ENCODE measurements at places on chromosomes 2 and 18. TPM values are rescaled to one million over a fixed set of nuclear protein-coding genes. Genes with fewer than 3 reads are reported as not detected.
A peak's percentile ranks its signal among the peaks of the same experiment; 100 is the strongest.

- no peaks in the 10 kb centered on the region for H3K4me1 ChIP-seq
- H3K4me3 ChIP-seq, result no peak overlapping the region
- no peak overlapping the region for H3K27ac ChIP-seq
- DNase-seq, result peak; percentile 48
- no peaks in the 10 kb centered on the region for H3K36me3 ChIP-seq
These were observed 27.0 kb downstream of the SKA1 start for GRCh38 chr18:50401888-50402287.

DNA sequence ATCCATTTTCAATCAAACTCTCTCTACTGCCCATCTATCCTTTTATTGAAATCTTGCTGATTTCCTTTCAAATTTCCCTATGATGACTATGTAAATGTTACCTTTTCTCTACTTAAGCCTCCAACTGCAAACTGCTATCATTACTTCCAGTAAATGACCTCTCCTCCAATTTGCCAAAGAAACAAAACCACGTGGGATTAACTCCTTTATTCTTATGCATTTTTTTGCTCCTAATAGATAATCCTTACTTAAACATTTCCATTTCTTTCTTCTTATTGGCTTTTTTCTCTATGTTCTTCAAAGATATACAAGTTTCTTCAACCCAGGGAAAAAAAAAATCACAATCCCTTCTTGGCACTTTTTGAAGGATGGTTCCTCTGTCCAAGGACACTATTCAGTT is 61.2 kb downstream of the CCDC88A start:
- H3K4me3 ChIP-seq, result no peak overlapping the region
- H3K27me3 ChIP-seq, result no peaks in the 10 kb centered on the region
- DNase-seq, result no peak

- DNase-seq, result no peak
- H3K27me3 ChIP-seq, result no peaks in the 10 kb centered on the region
- no peak overlapping the region for H3K27ac ChIP-seq
- no peaks in the 10 kb centered on the region for H3K4me1 ChIP-seq
These were observed 20.2 kb upstream of the EMILIN2 start for GRCh38 chr18:2826581-2826980.

- H3K4me3 ChIP-seq, result peak overlapping the region; percentile 62
- DNase-seq, result peak; percentile 12
- no peaks in the 10 kb centered on the region for H3K27me3 ChIP-seq
- no peaks in the 10 kb centered on the region for H3K36me3 ChIP-seq
- peaks cover 4% of the 10 kb centered on the region for H3K4me1 ChIP-seq
- no peak overlapping the region for H3K27ac ChIP-seq
These were observed 683 bp downstream of the MBOAT2 start for GRCh38 chr2:9002637-9003365.

DNA sequence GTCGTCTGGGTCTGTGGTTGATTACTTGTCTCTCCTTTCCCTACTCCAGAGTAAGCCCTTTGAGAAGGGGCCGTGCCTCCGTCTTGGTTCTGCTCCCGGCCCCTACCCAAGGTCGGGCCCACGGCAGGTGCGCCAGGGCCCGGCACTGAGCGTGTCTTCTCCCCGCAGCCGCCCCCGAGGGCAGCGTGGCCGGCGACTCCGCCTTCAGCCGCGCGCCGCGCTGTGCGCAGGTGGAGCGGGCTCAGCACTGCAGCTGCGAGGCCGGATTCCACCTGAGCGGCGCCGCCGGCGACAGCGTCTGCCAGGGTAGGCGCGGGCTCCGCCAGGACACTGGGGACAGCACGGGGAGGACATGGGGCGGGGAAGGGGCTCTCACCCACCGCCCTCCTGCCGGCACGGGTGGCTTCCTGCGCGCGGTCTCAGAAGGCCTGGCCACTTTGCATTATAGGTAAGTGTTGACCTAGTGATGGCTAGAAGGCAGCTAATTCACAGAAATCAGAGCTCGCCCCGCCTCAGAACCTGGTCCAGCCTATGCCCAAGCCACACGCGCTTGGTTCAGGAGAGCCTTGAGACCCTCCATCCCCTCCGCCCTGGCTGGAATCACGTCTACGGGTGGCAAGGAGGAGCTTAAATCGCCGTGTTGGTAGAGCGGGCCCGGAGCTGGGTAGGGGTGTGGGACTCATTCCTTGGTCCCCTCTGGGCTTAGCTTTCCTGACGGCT is 43.5 kb downstream of the FBLN7 start:
- H3K36me3 ChIP-seq, result no peaks in the 10 kb centered on the region
- H3K4me1 ChIP-seq, result no peaks in the 10 kb centered on the region
- no peaks in the 10 kb centered on the region for H3K27me3 ChIP-seq
- DNase-seq, result no peak

LNPK gene
- total RNA-seq, result 18.9 TPM

COL4A3 gene
- total RNA-seq, result 70.0 TPM

Measured in thyroid gland (tissue), 4 donors.